ENCODE measurements at places on chromosomes 6 and 20.
A peak's percentile ranks its signal among the peaks of the same experiment; 100 is the strongest.

GRCh38 chr6:34240329-34241248, 3.9 kb downstream of the HMGA1 start:
- DNase-seq, result no peak

- DNase-seq, result no peak
Measured at GRCh38 chr6:41051873-41052272, 1.1 kb upstream of the APOBEC2 start.

GRCh38 chr6:14799928-14800327, 445.9 kb upstream of the JARID2 start:
- peak; percentile 12 for DNase-seq

DNA sequence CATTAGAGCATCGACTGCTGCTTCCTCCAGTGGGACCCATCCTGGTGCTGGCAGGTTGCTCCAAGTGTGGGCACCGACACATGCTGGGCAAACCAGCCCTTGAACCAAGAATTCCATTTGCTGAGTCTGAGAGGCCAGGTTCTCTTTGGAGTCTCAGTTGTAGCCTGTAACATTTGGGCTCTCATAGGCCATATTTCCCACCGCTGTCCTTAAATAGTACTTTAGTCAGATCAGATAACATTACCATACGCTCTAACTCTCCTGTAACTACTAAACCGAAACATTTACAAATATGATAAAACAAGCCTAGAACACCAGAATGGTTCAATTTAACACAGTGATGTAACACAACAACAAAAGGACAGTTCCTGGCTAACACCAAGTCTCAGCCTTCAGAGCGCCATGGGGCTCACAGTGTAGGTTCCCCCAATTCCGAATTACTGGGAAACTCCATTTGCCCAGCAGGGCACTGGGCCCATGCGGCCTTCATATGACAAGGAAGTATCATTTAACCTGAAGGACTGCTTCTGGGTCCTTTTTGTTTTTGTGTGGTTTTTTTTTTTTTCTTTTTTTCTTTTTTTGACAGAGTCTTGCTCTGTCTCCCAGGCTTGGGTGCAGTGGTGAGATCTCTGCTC, 28.4 kb upstream of the CD93 start:
- no peak for DNase-seq

DNA sequence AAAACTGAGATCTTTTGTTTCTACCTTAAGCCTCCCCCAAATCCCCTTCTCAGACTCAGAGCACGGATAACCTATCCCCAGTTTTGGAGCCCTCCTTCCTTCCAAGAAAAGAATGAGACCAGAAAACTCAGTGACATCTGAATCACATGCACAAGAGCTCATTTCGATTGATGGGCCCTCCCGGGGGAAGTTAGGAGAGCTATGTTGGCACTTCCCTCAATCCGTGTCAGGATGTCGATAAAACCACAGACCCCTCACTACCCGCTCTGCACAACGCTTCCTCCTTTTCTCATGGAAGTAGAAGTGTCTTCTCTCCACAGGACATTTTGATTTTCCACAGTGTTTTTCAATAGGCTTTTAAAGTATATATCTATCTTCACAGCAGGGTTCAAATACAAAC, 332.4 kb downstream of the HACE1 start:
- DNase-seq, result no peak

DNA sequence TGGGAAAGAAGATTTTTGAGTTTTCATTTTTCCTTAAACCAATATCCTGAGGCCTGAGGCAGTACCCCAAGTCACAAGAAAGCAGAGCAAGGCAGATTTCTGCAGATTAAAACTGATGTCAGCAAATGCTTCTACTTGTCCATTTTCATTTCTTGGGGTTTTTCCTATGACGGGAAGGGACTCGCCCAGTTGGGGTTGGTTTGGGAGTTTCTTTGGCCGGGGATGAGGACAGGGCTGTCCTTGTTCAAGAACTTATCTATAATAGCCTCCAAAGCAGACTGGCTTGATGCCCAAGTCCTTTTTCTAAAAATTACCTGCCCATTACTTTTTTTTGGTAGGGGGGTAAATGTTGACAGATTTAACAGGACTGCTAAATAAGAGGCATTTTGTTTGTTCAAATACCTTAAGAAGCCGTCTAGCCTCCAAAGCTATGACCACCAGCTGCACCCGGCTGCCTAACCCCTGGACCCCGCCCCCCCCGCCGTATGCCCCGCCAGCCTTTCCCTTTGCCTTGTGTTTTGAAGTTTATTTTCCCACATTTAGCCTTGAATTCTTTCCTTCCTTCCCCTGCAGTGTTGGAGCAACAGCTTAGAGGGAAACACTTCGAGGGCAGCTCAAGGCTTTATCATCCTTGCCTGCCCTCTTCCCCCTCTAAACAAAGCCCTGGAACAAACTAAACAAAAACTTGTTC, 2.5 kb downstream of the KCNK5 start:
- no peak for DNase-seq

GRCh38 chr6:144161975-144162374, 11.7 kb downstream of the STX11 start:
- DNase-seq, result no peak

DNA sequence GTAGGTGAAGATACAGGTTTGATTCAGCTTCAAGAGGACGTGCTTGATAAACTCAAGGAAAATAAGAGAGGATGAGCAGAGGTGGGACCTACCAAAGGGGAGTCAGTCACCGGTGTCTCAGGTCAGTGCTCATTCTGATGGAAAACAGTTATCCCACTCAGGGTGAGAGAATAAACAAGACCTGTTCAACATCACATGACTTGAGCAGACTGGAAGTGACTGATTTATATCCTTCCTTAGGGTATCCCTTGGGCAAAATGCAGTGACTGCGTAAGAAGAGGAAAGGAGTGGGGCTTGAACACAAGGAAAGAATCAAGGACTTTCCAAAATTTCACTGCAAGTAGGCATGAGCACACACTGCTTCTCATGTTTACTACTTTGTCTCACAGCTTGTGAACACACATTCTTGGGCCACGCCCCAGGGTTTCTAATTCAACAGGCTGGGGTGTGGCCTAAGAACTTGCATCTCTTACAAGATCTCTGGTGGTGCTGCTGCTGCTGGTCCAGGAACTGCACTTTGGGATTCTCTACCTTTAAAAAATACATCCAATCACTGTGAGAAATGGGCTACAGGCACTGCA, 11.6 kb downstream of the CST3 start:
- no peak for DNase-seq

GRCh38 chr6:37059344-37060194, 54.1 kb downstream of the FGD2 start:
- DNase-seq, result peak; percentile 97

DNA sequence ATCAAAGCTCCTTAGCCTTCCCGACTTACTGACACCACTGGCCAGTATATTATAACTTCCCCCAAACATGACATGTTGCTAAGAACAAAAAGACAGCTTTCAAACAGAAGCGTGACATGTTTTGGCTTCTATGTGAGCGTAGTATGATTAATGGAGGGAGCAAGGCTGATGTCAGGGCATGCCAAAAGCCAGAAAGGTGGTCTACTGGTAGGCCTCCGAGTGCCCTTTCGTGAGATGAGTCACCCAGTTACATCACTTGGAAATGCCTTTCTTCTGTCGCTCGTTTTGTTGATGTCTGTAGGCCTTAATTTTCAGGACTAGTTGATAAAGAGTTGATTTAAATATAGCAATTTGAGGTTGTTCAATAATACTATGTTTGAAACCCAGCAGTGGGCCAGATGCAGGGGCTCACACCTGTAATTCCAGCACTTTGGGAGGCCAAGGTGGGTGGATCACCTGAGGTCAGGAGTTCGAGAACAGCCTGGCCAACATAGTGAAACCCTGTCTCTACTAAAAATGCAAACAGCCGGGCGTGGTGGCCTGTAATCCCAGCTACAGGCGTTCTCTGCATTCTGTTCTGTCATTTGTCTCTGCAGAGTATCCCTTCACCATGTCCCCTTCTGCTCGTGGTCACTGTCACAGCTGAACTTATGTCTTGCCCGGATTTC, 53.3 kb downstream of the CNKSR3 start:
- no peak for DNase-seq

DNA sequence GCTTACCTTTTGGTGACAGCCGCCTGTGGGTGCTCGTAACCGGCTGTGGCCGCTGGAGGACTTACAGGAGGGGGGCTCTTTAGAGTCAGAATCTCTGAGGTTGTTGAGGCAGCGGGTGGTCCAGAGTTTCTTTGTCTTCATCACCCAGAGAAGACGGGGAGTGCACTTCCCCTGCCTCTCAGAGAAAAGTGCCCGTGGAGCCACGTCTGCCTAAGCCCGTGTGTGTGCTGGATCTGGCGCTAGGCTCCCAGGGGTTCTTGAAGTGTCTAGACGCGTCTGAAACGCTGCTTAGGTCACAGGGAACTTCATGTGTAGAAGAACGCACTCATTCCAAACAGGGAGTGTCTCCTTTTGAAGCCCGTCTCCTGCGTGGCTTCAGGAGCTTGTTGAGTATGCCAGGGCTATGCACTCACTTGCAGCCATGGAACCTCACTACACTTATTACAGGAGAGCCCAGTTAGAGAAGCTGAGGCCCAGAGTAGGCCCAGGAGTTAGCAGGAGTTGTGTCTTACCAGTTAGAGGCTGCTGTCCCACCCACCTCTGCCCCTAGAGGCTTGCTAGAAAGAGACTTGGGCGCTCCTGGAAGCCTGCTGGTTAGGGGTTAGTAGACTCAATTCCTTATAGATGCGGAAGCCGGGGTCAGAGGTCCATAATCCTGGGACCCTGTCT, 1.3 kb downstream of the LSM14B start:
- no peak for DNase-seq

- DNase-seq, result no peak
Measured at GRCh38 chr6:119720160-119720559, 370.6 kb upstream of the MAN1A1 start.

GRCh38 chr6:131828951-131829350, 21.1 kb downstream of the ENPP1 start:
- no peak for DNase-seq

DNA sequence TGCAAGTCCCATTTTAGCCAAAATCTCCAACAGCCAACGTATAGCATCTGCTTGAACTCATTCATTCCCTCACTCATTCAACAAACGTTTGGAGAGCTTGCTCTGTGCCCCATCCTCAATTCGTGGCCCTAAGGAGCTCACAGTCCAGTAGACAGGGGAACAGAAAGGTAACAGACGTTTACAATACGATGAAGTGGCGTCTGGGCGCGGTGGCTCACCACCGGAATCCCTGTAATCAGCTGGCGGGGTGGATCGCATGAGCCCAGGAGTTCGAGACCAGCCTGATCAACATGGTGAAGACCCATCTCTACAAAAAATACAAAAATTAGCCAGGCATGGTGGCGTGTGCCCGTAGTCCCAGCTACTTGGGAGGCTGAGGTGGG, 790 bp upstream of the E2F1 start:
- DNase-seq, result no peak

DNA sequence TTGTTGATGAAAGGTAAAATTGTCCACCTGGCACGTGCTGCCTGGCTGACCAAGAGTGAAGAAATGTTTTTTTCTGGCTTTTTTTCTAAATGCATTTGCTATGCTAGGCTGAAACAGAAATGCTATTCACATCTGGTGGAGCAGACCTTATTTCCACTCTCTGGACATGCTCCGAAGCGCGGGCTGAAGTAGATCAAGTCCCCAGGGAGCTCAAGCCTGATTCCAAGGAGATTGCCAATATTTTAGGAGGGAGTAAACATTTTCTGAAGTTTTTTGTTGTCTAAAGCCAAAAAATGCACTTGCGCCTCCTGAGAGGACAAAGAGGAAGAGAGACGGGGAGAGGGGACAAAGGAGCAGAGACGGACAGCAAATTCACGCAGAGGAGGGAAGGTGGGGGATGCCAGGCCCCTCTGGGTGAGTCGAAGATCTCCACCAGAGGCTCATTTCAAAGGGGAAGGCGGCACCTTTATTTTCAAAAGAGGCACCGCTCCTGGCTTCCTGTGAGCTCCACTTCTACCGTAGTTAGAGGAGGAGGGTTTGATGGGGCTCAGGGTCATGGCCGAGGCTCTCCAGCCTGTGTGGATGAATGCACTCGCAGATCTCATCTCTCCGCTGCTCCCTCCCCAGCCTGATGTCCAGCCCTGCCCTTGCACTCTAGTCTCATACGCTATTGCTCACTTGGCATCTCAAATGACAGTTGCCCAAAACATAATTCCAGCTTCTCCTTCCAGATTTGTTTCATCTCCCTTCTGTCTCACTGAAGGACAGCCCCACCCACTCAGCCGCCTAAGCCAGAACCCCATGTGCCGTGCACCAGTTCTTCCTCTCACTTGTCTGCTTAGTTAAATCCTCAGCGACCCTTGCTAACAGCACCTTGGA, 23.1 kb upstream of the SMOC2 start:
- DNase-seq, result no peak

GRCh38 chr6:72798196-72798595, 176.3 kb downstream of the KCNQ5 start:
- DNase-seq, result no peak

DNA sequence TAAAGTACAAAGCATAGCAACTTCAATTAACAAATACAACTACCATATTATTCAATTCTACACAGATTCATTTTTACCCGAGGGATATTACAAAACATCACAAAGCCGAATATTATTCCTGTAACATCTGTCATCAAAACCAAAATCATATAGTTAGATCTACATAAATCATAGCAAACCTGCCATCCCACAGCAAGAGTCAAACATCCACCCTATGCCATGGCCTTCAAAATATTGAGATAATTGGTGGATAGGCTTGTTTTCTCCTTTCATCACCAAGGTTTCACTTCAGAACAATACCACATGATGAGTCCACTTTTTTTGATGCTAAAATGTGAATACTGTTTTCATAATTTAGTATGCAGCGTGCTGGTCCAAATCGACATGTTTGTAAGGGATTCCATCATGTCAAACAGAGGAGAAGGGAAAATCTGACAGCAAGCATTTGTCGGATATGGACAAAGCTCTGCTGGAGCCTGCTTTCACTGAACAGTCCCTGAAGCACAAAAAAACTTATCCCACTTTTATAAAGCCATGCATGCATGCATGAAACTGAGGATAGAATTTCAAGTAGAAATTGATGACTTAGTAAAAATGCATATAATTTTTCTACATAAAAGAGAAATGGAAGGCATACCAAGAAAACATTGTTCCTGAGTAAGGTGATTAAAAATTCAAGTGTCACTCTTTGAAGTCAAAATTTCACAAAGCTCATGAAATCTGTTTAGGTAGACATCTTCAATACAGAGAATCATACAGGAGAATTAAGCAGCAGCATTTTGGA, 494.1 kb downstream of the HACE1 start:
- no peak for DNase-seq

DNA sequence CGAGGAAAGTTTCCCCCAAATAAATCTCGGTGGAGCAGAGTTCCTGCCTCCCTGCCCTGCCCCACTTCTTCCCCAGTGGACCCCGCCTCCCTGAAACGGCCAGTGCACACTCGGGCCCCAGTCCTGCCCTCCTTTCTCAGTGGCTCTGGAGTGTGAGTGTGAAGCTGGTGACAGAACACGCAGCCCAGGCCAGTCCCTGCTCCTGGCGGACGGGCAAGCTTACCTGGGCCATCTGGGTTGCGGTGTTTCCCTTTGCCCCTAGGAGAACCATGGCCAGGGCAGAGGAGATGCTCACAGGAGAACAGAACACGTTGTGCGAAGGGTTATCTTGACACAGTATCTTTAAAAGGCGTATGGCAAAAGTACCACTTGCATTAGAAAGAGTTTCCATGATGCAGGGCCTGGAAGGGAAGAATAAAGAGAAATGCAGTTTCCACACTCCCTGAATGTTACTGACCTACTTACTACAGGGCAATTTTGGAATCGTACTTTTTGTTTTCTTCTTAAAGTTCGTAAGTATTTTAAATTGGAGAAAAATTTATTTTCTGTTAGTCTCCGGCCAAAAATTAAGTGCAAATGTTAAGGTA, 2.8 kb downstream of the SERPINB9 start:
- DNase-seq, result no peak
